ENCODE measurements at places on chromosomes 6 and 20. TPM values are rescaled to one million over a fixed set of nuclear protein-coding genes. Genes with fewer than 3 reads are reported as not detected.

ZSWIM3 gene
- 2.4 TPM for total RNA-seq

NR2E1 gene
- total RNA-seq, result not detected

GPX6 gene
- not detected for total RNA-seq

DNA sequence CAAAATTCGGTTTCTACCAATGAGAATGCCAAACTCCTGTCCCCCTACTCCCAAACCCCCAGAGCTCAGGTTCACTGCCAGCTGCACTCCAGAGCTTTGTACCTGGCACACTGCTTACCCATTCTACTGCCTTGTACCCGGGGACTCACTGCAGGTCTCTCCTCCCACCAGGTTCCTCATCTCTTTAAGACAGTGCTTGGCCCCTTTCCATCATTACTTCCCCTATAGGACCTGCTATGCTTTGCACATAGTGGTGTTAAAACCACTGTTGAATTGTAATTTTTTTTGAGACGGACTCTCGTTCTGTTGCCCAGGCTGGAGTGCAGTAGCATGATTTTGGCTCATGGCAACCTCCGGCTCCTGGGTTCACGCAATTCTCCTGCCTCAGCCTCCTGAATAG is 25.9 kb downstream of the LYRM4 start:
- no peak for DNase-seq

DNA sequence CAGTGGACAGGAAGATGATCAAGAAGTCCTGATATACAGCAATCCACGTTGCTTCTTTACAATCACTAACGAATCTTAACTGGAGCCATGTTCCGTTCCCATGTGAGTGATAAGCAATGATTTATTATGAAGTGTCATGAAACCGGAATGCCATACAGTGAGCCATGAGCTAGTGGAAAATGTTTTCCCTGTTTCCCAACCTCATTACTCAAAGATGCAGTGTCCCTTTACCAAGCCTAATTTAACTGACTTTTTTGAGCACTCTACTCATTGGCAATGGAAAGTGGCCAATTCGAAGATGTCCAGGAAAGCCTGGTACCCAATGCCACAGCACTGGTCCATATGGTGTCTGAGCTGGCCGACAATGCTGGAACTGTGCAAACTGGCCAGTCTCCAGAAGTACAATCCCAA is 148.3 kb downstream of the ZNF217 start:
- no peak for DNase-seq

DNA sequence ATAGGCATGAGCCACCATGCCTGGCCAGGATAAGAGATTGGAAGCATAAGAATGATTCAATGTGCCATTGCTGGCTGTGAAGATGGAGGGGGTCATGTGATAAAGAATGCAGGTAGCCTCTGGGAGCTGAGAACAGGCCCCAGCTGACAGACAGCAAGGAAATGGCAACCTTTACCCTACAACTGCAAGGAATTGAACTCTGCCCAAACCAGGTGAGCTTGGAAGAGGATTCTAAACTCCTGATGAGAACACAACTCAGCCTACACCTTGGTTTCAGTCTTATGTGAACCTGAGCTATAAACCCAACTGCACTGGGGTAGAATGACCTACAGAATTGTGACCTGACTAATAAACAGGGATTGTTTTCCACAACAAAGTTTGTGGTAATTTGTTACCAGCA is 82.0 kb upstream of the AKIRIN2 start:
- no peak for DNase-seq

DNA sequence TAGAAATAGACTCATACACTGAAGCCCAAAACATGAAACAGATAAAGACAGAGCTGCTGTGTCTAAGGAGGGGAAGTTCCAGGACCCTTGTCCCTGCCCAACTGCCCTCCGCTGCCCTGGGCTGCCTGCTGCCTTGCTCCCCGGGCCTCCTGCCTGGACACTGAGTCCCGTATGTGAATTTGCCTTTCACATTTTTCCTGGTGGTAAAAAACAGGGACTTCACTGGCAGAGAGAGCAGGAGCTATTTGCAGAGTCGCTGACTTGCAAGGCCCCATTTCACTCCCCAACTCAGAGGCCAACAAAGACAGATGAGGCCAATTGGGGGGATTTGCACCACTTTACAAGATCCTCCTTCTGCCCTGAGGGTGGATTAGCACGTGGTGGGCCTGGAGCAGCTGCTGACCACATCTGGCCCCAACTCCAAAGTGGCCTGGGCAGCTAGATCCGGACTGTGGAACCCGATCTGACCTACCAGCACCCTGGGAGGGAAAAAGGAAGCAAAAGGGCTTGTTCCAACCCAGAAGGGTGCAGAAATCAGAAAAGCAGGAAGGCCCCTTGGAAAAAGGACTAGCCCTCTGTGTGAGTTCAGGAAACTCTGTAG is 61.4 kb downstream of the NOL4L start:
- no peak for DNase-seq

DNA sequence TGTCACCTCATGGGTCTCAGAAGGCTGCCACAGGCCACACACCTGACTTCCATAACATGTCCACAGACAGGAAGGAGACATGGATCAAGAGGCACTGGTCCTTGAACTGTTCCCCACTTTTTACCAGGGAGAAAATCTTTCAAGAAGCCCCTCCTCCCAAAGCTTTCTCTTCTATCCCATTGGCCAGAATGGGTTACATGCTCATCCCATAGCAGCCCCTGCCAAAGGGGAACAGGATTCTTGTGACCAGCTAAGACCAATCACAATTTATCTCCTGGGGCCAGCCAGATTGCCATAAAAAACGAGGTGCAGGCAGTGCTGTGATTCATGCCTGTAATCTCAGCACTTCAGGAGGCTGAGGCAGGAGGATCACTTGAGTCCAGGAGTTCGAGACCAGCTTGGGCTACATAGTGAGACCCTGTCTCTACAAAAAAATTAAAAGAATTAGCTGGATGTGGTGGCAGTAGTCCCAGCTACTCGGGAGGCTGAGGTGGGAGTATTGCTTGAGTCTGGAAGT is 59.4 kb downstream of the TMEM242 start:
- no peak for DNase-seq

DNA sequence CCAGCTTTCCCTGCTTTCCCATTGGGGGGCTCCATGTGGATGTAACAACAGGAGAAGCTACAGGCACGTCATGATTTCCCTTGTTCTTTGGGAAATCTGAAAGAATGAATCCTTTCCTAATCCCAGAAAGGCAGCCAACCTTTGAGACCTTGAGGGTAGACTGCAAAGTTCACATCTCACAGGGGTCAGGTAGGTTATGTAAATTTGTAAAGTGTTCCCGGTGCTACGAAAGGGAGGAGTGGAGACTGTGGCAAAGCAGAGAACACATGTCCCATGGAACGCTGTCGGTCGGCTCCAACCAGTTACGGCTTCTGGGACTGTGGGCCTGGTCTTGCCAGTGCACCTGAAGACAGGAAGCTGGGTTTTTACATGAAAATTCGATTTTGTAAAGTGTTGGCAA is 85.1 kb downstream of the RSPH3 start:
- no peak for DNase-seq

DNA sequence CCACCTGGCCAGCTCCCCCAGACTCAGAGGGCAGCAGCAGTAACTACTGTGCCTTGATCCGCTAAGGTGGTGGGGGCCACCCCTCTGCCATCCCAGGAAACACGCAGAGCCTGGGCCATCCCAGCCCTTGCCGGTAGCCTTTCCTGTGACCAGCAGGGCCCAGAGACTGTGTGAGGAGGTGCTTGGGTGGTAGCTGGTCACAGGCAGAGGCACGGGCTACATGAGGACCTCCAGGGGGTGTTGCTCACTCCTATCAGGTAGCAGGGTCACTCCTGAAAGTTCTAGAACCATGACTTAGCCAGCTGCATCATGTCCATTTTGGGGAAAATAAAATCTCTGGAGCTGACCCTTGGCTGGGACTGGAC is 22.8 kb downstream of the PCMTD2 start:
- no peak for DNase-seq

- DNase-seq, result peak; percentile 87
These were observed 210.0 kb upstream of the SNX9 start for GRCh38 chr6:157613011-157613522.

GRCh38 chr6:145602726-145603326 is 132.5 kb downstream of the EPM2A start:
- no peak for DNase-seq

DNA sequence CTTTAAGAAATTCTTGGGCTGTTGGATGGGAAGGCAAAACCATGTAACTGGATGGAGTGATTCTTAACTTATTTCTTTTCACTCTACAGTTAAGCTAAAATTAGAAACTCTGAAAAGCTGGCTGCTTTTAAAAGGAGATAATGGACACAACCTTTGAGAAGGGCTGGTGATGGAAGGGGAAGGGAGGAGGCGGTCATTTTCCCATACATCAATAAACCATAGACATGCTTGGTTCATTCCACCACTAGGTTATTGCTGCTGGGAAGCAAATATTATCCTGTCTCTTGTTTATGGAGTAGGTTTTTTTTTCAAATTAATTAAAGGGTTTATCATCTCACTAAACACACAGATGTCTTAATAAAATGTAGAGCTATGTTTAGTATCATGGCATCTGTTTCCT is 76.2 kb downstream of the PLCB1 start:
- DNase-seq, result no peak
